ENCODE measurements at places on chromosomes 6 and 20.

DNA sequence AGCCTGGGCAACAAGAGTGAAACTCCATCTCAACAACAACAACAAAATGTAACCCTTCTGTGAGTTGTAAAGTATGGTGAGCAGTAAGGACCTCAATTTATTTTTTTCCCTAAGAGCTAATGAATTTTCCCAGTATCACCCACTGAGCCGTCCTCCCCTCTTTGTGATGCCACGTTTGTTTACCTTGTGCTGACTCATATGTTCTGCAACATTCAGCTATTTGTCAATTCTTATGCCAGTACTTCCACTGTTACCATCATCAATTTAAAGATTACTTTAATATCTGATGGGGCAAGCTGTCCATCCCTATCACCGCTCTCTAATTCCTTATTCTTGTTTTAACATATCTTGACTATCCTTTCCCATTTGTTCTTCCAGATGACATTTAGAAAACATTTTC is 37.5 kb downstream of the MAK start:
- no peak for DNase-seq

DNA sequence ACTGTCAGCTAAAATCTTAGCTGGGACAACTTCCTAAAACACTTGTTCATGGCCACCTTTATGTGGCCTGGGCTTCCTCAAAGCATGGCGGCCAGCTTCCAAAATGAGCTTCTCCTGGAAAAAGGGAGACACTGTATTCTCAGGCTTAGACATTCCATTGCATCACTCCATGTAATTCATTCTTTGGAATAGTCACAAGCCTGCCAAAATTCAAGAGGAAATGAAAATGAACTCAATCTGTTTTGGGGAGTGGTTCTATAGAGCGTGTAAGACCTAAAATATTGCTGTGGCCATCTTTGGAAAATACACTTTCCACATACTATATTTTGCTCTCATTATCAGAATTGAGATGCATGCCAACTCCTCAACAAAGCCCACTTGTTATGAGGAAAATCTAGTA is 687.0 kb downstream of the KIF16B start:
- DNase-seq, result peak; percentile 25

DNA sequence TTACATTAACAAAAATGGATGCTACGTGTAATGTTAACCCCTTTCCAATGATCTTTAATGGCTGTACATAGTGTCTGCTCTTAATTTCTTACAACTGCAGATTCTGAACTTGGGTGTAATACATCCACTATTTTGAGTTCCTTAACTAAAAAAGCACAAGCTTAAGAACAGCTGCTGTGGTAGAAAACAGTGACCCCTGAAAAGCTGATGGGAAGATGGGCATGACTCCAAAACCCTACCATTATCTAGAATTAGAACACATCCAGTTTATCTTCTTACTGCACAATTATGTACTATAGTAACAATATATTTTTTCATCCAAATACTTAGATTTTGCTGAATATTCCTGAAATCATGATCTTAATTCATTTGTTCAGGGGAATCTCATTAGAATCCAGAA is 49.3 kb downstream of the LYRM4 start:
- no peak for DNase-seq

DNA sequence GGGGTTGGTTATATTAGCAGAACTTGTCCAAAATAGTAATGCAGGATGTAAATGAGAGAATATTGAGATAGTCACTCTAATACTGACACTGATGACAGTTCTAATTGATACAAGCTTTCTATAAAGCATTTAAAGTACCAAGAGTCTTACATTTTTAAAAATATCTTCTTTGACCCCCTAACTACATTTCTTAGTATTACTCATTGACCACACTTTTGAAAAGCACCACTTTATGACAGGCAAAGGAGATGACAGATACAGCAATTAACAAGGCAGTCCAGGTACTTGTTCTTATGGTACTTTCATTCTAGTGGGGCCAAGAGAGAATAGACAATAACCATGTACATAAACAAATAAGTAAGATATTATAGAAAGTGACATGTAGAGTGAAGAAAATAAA is 139.4 kb upstream of the EYA4 start:
- DNase-seq, result peak; percentile 32

- no peak for DNase-seq
Measured at GRCh38 chr6:34149831-34150400, 4.0 kb upstream of the GRM4 start.

- peak; percentile 18 for DNase-seq
Measured at GRCh38 chr6:127855542-127856159, 45.2 kb downstream of the THEMIS start.

DNA sequence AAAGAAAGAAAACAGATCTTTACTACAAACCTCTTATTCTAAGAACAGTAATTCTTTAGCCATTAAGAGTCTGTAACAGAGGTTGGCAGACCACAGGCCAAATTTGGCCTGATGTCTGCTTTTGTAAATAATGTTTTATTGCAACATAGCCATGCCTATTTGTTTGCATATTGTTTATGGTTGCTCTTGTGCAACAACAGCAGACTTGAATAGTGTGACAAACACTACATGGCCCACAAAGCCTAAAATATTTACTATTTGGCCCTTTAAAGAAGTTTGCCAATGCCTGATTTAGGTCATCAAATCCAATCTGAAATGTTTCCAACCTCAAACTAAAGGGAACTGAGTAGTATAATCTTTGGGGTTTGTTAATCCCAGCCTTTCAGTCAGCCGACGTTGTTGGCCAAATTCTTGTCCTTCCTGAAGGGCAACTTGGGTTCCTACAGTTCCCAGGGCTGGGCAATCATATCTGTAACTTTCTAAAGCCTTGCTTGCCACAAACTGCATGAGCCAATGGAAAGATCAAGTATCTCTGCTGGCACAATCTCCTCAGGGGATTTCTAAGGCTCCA is 33.9 kb upstream of the TBC1D20 start:
- DNase-seq, result no peak

GRCh38 chr20:49268600-49269365 is 9.1 kb downstream of the ZNFX1 start:
- peak; percentile 73 for DNase-seq

DNA sequence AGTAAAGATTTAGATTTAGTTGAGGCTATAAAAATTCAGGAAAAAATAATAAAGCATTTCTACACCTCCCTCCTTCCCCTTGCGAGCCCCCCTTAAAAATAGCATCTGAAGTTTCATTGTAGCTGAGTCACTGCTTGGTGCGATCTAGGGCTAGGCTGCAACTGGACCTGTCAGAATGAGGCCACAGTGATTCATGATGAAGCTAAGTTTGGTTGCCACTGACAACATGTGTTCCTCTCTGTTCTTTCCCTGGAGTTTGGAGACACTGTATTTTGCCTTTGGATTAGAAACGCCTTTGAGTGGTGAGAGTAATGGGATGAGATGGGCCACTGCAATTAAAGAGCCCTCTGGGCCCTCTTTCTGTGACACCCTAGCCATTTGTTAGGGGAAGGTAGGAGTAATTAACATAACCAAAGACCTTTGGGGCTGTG is 334.1 kb downstream of the NRN1 start:
- peak; percentile 92 for DNase-seq

GRCh38 chr6:166697113-166697512 is 70.1 kb upstream of the RPS6KA2 start:
- DNase-seq, result no peak

- DNase-seq, result no peak
Measured at GRCh38 chr20:11008444-11009033, 334.7 kb upstream of the JAG1 start.
